T-helper 17 cell (primary cell): ENCODE measurements at places on chromosomes 6 and 20.
A peak's percentile ranks its signal among the peaks of the same experiment; 100 is the strongest.

DNA sequence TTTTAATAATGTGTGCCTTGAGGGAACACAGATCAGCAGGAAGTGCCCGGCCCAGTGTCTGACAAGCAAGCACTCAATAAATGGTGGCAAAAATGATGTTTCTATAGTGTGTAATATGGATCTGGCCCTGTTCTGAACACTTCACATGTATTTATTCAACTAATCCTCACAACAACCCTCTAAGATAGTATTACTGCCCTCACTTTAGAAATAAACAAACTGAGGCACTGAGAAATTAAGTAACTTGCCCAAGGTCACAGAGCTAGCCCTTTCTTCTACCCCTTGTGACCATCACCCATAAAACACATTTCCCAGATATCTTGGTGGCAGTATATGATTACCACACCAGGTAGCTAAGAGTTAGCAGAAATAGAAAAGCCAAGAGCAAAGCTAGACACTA lies 12.8 kb upstream of the MTFR2 start:
- no peak for DNase-seq

- DNase-seq: no peak
Observed at GRCh38 chr6:130670142-130670541, 157.1 kb upstream of the SMLR1 start.

- DNase-seq: peak; percentile 5
Observed at GRCh38 chr6:130020073-130020906, 1.9 kb downstream of the L3MBTL3 start.

DNA sequence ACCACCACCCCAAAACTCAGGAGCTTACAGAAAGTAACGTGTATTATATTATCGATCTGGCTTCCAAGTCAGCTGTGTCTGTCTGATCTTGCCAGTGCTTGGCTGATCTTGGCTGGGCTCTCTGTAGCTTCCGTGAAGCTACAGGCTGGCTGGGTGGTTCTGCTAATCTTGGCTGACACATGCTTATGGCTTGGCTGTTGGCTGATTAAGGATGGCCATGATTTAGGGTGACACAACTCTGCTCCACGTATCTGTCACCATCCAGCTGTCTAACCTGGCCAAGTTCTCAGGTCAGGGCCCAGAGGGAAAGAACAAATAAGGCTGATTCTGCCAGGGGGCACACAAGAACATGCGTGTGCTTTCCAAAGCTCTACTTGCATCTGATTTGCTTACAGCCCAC lies 64.7 kb upstream of the PRL start:
- DNase-seq: no peak

- no peak for DNase-seq
Observed at GRCh38 chr6:56687551-56687950, 44.9 kb upstream of the DST start.

GRCh38 chr20:17657898-17658647 lies 24.0 kb downstream of the RRBP1 start:
- DNase-seq: no peak

DNA sequence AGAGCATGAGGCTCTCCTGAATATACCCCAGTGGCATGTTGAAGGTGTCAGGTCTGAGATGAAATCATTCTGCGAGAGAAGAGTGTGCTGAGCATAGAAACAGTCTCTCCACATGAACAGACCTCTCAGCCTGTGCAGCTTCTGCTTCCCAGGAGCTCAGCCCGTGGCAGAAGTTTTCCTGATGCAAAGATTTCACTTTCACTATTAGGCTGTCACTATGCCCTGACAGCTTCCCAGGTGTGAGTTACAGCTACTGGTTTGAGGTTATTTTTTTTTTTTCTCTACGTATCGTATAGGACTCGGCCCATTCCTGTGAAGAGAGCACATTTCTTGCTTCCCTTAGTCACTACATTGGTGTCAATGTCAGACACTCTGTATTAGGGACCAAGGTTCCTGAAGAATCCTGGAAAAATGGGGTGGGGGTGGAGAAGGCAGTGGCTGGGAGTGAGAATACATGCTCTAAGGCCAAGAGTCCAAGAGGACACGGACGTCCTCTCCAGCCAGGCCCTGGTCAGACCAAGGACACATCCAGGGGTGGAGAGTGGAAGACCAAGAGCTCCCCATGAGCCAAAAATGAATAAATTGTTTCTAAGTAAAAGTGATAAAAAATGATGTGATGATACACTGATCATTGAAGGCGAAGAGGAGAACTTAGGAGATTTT lies 121.2 kb upstream of the AKAP12 start:
- no peak for DNase-seq

GRCh38 chr6:70314296-70314695 lies 11.4 kb upstream of the COL9A1 start:
- no peak for DNase-seq

DNA sequence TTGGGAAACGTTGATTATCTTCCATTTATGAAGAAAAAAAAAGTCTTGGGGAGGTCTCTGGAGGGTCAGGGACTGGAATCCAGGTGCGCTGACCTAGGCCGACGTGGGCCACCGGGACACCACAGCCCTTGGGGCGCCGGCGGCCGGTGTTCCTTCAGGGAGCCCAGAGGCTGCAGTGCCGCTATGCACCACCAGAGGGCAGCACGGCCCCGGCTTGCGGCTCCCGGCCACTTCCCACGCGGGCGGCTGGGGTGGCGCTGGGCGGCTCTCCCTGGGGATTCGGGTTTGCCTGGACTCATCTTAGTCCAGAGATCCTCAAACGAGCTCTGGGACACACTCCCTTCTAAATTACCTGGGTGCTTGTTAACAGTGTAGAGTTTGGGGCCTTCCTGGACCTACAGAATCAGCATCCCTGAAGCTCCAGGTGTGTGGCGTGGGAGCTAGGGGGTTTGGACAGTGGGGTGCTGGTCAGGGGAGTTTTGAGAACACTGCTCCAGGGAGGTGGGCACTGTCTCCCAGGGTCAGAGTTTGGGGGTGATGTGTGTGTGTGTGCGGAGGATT lies 23.0 kb upstream of the GTSF1L start:
- DNase-seq: peak; percentile 69

DNA sequence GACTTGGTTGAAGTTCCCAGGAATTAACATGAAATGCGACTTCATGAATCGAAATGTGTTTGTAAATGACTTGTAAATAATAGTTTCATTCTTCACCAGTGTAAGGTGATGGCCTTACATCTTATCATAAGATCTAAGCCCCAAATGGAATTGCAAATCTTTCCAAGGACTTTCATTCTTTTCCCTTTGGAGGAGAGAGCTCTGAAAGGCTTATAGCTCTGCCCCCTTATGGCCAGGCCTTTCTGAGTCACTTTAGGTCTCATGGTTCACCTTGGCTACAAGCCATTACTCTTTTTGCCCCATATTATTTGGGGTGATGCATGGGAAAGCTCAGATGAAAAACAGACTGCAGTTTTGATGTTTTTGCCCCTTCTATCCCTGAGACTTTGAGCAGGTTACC lies 209.1 kb upstream of the BMP2 start:
- no peak for DNase-seq

- no peak for DNase-seq
Observed at GRCh38 chr6:26575494-26575939, 21.2 kb upstream of the ABT1 start.

DNA sequence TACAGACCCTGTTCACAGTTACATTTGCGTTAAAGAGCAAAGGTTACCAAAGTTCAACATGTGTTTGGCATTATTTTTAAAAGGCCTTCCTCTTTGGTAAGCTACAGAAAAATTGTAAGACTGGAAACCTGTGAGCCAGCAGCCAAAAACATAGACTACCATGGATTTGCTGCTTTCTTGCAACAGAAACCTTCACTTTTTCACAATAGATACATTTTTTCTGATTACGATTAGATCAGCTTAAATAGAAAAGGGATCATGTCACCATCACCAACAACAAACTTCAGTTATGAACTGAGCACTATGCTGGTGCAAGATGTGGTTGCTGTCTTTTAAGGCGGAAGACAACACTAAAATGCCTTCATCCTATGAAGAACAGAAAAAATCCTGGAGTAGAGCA lies 112.3 kb upstream of the MARCKS start:
- DNase-seq: no peak

GRCh38 chr6:158011980-158012566 lies 30.4 kb downstream of the SYNJ2 start:
- no peak for DNase-seq

GRCh38 chr20:22921595-22922421 lies 113.3 kb upstream of the SSTR4 start:
- DNase-seq: no peak

DNA sequence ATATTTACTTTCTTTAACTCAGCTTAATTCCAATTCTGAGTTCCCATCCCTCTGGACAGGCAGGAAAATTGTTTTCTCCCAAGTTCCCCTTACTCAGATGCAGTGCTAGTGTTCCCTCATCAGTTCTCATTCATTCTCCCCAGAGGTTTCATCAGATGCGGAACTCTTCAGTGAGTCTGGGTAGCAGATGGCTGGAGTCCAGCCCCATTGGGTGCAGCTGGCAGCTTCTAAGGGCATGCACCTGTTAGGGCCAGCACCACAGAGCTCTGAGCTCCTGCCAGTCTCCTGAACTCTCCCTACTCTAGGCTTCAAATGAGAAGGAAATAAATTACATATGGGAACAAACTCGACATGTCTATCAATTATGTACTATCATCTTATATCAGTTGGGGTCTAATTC lies 76.6 kb downstream of the SOD2 start:
- DNase-seq: no peak

- DNase-seq: no peak
Observed at GRCh38 chr6:85641522-85641896, 1.2 kb downstream of the SYNCRIP start.

GRCh38 chr6:868201-868600 lies 175.3 kb upstream of the EXOC2 start:
- DNase-seq: no peak

GRCh38 chr20:44035924-44036323 lies 121.3 kb downstream of the TOX2 start:
- no peak for DNase-seq

- no peak for DNase-seq
Observed at GRCh38 chr6:75350156-75350555, 65.6 kb upstream of the TMEM30A start.

DNA sequence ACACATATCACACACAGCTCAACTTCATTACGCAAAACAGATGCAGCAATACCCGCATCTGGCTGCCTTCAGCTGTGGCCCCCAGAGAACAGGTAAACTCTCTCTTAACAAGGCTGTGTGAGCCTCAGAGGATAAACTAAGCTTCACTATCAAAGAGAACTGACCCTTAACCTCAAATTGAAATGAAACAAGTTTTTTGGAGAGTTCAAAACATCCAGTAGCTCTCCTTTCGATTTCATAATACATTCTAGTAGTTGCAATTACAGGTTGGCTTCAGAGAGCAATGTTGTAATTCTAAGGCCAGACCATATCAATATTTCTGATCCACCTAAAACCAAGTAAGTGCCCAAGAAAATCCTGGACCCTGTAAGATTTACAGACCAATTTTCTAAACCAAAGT lies 113.5 kb downstream of the FAXC start:
- no peak for DNase-seq

DNA sequence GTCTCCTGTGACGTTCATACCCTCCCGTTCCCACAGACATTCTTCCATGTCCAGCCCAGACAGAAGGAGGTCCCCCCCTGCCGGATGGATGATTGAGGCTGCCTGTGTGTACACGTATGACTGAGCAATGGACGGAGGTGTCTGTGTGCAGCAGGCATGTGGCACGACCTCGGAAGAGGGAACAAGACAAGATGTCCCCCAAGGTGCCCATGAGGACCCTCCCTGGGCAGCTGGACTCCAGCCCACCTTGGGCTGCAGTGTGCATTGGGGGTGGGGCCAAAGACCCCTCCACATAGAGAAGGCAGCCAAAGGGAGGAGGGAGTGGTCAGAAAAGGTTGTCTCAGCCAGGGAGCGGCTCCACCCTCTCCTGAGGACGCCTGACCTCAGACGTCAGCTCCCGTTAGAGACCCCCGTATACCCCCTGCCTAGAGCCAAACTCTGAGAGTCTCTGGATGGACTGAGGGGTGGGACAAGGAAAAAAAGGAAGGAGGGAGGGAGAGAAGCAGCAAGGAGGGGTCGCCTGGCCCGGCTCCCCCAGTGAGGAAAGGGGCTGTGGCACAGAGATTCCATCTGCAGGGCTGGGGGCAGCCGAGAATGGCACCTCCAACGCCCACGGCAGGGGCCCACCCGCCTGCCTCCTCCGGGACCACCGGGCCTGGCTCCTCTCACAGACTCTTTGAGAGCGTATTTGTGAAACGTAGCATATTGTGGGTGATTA lies 92.9 kb upstream of the BHLHE23 start:
- no peak for DNase-seq

GRCh38 chr20:54680872-54681619 lies 205.7 kb downstream of the DOK5 start:
- no peak for DNase-seq

GRCh38 chr6:122717350-122717749 lies 62.2 kb upstream of the FABP7 start:
- no peak for DNase-seq

GRCh38 chr6:27145731-27146455 lies 101.6 kb upstream of the PRSS16 start:
- DNase-seq: peak; percentile 39

DNA sequence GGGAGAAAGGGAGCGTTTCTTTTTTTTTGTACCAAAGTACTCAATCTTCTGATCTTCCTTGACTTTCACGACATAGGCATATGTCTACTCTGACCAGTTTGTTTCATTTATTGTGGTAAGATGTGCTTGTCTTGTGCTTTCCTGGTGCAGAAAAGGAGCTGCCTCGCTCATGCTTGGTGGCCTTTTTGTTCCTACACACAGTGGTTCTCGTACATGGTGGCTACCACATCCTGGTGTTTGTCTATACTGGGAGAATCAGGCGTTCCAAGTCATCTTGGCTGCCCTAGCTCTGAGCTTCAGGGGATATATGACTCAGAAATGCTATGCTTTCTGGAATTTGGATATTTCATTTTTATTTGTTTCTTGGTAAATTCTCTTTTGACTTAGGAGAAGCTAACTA lies 31.8 kb downstream of the MYB start:
- DNase-seq: no peak
